ENCODE measurements at places on chromosomes 4 and X. TPM values are rescaled to one million over a fixed set of nuclear protein-coding genes. Genes with fewer than 3 reads are reported as not detected.

DNA sequence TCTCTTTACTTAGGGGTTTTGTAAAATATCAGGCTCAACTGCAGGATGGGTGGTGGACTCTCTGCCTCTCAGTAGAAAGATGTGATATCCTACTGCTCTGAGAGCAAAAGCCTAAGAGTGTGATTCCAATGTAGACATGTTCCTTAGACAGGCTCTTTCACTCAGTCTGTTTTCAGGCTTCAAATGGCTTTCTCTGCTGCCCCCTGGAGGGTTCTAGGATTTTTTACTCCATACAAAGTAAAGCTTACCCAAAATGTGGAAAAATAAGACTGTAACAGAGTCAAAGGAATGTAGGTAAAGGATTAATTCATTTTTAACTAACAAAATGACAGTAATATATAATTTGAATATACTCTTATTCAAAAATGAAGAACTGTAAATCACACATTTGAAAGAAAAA, 32.1 kb downstream of the ZGRF1 start:
- DNase-seq, result no peak

- no peak for DNase-seq
These were observed 268.0 kb downstream of the ADGRL3 start for GRCh38 chr4:61468024-61468720.

DNA sequence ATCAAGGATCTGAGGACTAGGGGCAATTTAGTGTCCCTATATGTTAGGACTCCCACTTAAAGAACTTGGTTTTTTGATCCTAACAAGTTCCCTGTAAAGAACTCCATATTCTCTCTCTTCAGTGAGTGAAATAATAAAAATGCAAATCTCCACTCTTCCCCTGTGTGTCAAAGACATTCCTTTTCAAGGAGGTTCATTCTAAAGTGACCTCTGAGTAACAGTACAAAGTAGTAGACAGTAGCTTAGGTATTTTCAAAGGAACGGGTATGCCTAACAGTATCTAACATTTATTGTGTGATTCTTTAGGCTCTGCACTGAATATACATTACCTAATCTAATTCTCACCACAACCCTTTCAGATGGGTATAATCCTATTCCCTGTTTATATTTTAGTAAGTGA, 58.4 kb upstream of the SCOC start:
- no peak for DNase-seq

DNA sequence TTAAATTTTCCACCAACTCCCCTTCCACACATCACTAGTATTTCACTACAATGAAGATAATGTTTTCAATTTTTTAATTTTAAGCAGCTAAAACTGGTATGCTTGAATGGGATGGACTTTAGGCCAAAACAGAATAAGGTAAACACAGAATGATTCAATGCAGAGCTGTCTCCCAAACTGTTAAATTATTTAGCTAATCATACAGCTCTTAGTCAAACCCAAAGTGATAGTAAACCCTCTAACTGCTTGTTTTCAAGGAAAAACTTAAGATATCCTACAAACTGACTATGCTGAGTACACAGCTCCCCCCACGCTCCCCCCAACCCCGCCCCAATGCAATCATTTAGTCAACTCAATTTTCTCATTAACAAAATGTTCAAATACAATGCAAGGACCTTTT, 30.2 kb downstream of the CNOT6L start:
- no peak for DNase-seq

DNA sequence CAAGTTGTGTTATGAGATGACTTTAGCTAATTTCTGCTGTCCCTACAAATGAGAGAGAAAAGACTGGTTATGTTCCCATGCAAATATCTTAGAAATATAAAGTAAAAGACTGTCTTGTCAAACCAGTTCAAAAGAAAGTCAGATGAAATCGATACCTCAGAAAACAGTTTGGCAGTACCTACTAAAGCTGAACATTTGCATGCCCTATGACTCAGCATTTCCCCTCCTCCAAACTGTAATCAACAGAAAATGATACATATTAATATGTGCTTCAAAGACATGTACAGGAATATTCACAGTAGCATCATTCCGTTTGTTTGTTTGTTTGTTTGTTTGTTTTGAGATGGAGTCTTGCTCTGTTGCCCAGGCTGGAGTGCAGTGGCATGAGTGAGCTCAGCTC, 90.3 kb downstream of the ARX start:
- DNase-seq, result no peak

DNA sequence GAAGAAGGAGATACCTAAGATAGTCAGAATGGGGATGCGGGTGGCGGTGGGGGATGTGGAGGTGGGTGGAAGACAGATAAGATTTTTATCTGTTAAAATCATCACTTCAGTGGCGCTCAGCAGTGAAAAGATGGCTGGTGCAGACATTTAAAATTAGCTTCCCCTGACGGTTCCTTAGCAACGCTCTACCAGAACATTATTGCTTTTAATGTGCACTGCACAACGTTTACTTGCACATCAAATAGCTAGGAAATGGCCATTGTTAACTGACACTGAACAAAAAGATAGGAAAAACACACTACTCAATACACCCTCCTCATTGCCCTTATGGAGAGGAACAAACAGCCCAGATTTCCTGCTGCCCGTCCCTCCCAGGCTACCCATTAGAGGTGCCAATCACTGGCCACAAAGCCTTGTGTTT, 61.0 kb upstream of the FTHL17 start:
- no peak for DNase-seq

GAGE13 gene
- total RNA-seq, result not detected

GRCh38 chr4:188783175-188783574, 643.9 kb downstream of the TRIML1 start:
- DNase-seq, result no peak

DNA sequence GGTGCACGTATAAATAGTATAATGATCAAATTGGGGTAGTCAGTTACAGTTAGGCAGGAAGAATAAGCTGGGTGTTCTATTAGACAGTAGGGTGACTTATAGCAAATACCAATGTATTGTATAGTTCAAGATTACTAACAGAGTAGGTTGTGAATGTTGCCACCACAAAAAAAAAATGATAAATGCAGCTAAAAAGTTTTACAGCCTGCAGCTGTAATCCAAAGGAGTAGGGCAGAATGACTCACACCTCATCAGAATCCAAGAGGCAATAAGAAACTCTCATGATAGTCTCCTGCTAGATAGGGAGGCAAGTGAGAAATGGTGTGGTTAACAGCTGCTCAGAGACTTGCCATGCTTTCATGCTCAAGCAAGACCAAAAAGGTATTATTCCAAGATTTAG, 19.6 kb upstream of the TCEAL4 start:
- no peak for DNase-seq

GABRE gene
- total RNA-seq, result not detected

- DNase-seq, result no peak
These were observed 67.2 kb downstream of the FNIP2 start for GRCh38 chr4:158836002-158836369.

CCDC110 gene
- 0.11 TPM for total RNA-seq

GRCh38 chr4:48756689-48757220, 23.3 kb downstream of the FRYL start:
- no peak for DNase-seq

DNA sequence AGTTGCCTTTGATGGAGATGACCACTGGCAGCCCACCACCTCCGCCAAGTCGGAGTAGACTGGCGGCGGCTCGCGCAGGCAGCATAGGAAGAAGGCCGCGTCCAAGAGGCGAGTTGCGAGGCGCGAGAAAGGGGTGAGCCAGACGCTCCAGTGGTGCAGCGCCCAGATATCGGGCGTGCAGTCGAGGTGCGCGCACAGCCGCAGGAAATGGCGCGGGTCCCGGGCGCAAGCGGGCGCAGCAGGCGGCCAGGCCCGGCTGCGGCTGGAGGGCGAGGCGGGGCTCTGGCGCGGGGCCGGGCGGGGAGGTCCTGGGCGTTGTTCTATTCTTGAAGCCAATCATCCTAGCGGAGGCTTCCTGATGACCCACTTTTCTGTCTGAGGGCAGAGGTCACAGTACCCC, 13.2 kb upstream of the PGRMC1 start:
- no peak for DNase-seq

MAP9 gene
- 6.7 TPM for total RNA-seq

USP11 gene
- 101 TPM for total RNA-seq

DNA sequence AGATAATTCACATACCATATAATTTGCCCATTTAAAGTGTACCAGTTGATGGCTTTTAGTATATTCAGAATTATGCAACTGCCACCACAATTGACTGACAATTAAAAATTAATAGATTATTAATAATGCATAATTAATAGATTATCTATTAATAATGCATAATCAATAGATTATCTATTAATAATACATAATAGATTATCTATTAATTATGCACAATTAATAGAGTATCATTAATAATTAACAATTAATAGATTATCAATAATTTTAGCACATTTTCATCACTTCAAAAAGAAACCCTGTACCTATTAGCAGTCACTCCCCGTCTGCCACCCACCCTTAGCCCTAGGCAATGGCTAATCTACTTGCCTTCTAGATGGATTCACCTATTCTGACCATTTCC, 108.6 kb upstream of the NR3C2 start:
- DNase-seq, result no peak

DNA sequence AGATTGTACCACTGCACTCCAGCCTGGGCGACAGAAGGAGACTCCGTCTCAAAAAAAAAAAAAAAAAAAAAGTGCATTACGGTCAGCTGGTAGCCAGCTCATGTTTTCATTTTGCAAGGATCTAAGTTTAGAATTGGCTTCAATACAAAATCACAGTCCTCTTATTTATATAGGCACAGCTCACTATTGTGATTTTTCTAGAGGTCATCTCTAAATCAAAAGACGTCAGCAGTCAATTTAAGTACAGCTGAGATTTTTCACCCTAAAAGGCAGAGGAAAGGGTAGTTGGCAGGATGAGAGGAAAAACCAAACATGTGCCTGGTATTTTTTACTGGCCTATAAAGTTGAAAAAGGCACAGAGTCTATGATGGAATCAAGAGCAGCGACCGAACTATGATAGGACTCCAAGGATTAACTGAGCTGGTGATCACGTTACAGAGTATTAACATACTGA, 30.8 kb downstream of the ASB5 start:
- DNase-seq, result no peak

DNA sequence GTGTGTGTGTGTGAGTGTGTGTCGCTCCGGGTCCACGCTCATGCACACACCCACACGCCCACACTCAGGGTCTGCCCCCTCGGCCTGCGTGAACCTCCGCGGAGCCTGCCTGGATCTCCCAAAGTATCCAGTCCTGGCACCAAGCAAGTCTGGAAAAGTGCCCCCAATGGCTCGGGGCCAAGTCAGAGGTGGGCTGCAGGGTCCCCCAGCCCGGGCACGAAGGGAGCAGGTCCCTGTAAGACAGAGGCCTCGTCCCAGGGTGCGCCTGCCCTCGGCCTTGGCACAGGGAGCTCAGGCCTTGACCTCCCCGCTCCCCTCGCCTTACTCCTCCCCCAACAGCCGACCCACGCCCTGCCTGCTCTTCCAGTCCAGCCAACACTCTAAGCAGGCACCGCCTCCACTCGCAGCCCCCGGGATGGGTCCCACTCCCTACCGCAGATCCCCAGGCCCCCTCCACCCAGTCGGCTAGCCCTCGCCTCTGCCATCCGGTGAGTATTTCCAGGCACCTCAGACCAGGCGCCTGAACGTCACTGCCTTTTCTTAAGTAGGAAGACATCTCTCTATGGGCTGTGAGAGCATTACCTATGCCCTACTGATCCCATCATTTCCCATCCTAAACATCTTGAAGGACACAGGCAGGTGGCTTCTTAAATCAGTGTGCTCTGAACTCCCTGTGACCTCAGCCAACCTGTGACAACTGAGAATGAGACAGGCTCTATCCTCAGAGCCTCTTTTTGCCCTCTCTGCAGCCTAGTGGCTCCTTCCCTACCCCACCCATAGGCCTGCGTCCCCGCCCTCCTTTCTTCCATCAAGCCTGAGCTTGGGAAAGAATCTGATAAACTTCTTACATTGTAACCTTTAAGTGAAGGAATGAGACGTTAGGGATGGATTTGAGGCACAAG, 704 bp downstream of the FAM114A1 start:
- DNase-seq, result no peak

- DNase-seq, result no peak
These were observed 179.2 kb upstream of the HCCS start for GRCh38 chrX:10931976-10932375.

GRCh38 chr4:164819366-164819765, 57.6 kb upstream of the APELA start:
- DNase-seq, result no peak

SRPK3 gene
- not detected for total RNA-seq

TNMD gene
- not detected for total RNA-seq

DNA sequence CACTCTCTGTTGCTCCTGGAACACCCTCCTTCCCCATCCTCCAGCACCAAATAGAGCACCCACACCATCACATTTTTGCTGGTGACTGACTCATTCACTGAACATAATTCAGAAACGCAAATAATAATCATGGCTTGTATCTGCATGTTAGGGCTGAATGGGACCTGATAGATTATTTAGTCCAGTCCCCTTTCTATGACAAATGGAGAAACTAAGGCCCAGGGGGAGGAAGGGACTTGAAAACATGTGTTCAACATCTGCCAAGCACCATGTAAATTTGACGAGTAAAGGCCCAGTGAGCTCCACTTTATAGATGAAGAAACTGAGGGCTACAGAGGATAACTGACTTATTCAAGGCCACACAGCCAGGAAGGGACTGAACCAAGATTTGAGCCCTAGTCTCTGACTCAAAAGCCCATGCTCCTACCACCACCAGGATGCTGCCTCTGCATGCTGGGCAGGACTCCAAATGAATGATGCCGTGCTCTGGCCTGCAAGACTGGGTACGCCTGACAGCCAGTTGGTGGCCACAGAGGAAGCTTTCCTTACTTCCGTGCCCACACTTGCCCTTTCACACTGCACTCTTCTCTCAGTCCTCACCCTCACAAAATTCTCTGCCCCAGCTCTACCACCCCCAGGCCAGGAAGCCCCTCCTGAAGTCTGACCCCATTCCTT, 133.3 kb upstream of the PJA1 start:
- no peak for DNase-seq

DNA sequence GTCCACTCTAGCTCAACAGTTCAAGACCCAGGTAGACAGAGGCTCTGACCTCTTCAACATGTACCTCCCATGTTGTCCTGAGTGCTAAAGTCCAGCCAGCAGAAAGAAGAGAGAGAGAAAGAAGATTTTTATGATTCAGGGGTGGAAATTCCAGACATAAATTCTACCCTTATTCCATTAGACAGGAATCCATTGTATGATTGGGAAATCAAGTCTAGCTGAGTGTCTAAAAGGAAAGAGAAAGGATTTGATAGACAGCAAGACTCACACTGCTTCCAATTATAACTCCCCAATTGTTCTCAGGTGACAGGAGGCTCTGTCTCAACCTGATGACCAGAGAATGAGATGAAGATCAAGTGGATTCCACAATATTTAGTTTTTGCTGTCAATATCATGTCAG, 27.9 kb upstream of the PGM2 start:
- no peak for DNase-seq

DNA sequence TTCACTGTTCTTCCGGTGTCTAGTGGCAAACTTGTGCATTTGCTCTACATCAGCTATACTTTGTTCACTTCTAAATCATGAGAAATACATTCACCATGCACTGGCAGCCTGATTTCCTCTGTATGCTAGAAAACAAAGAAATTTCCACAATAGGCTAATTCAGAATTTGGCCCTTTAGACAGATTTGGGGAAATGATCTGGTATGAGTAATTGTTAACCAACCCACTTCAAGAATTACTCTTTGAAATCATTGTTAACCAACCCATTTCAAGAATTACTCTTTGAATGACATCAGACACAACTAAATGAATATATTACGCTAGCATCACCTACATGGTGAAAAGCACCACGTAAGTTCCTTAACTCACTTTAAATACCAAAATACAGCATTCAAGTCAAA, 14.6 kb downstream of the APBB2 start:
- no peak for DNase-seq

GRCh38 chr4:125390126-125390525, 75.4 kb downstream of the FAT4 start:
- DNase-seq, result no peak

All from activated naive CD8-positive, alpha-beta T cell treated with anti-CD3 and anti-CD28 coated beads, Interleukin-2, amount 10 ng/mL, durations not matched to agents 7 days and 5 days (primary cell).